NCI-H187 (cell line): ENCODE measurements at places on chromosomes 6 and 20.

DNA sequence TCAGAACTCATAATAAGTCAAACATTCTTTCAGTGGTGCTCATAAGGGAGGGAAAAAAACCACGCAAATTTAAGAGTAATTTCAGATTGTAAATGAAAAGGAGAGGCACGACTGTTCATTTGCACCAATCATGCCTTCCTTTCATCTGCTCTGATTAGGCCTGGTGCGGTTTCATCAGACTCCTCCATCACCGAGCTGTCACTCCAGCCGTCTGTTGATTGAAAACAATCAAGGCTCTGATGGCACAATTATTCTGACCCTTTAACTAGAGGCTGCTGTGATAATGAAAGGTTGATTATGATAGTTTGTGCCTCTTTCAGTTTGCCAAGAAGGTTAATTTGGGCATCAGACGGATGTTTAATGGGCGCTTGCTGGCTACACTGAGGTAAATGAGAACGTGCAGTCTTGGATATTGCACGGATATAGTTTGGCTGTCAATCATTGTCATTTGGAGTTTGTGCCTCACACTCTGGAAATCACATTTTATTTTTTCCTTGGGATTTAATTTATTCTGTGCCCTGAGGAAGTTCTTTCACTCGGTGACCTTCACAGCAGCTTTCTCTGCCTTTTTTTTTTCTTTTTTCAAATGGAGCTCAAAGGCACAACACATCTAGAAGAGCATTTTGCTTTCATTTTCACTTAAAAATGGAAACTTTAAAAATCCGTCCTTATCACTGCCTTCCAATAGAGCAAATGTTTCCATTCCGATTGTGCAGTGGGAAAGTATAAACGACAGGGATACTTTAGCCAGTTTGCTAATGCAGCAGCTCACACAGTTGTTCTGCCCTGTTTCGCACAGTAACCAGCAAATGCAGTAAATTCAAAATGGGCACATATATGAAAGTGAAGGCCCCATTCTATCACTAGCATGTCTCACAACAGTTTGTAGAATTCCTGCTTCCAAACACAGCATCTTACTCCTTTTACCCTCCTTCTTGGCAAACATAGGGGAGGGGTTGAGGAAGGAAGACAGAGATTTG lies 172.8 kb downstream of the KLHL32 start:
- no peak for DNase-seq

- DNase-seq, result no peak
These were observed 20.6 kb downstream of the FOXC1 start for GRCh38 chr6:1630212-1630770.

DNA sequence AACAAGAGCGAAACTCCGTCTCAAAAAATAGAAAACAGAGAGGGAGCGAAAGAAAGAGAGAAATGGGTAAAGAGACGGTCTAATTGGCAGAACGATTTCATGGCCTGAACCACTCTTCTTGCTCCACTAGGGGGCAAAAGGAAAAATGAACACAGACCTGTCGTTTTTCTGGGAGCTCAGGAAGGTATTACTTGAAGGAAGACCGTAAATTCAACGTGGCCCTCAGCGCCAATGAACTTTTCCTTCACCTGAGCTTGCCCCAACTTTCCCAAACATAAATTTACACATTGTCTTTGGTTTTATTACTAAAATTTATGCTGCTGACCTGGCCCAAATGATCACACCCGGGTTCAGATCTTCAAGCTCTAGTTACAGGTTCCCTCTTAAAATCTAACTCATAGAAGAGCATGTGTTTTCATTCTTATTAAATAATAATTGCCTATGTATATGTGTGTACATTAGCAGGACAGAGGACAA lies 67.3 kb downstream of the ATP9A start:
- no peak for DNase-seq

DNA sequence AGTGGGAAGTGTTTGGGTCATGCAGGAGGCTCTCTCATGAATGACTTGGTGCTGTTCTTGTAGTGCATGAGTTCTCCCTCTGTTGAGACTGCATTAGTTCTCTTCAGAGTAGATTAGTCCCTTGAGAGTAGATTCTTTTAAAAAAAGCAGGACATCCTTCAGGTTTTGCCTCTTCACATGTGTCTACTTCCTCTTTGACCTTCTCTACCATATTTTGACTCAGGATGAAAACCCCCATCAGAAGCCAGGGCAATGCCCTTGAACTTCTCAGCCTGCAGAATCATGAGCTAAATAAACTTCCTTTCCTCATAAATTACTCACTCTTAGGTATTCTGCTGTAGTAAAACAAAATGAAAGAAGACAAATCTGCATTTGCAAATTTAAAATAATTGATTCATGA lies 170.3 kb downstream of the CD109 start:
- no peak for DNase-seq

- DNase-seq, result no peak
These were observed 28.6 kb upstream of the SIM1 start for GRCh38 chr6:100493206-100493888.
